ENCODE measurements at places on chromosomes 6 and 20.

DNA sequence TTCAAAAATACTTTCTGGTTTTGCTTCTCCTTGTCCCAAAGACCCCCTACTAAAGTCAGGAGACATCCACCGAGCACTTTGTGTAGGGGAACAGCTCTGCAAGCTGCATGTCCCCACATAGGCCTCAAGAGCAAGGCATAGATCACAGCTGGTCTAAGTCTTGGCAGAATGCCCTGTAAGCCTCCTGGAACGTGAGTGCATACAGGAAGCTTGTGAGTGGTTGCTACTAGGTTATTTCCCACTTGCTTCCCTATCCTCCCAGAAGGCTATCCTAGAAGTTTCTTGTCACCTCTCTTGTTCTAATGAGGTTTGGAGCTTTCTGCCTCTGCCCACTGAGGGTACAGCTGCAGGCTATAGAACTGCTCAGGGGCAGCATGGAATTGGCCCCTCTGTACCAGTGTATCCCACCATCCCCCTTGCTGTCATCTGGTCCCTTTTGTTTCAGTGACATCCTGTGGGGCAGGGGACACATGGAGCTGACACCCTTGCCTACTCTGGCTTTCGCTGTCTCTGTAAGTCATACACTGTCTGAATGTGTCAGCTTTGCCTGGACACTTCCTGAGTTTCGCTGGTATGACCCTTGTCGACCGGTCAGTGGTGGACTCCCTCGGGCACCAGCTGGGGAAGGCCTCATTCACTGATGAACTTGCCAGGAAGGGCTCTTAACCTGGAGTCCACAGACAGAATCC, 35.6 kb upstream of the KCNK16 start:
- no peak for DNase-seq

GRCh38 chr6:13286181-13286580, 42.2 kb downstream of the TBC1D7 start:
- DNase-seq: no peak

DNA sequence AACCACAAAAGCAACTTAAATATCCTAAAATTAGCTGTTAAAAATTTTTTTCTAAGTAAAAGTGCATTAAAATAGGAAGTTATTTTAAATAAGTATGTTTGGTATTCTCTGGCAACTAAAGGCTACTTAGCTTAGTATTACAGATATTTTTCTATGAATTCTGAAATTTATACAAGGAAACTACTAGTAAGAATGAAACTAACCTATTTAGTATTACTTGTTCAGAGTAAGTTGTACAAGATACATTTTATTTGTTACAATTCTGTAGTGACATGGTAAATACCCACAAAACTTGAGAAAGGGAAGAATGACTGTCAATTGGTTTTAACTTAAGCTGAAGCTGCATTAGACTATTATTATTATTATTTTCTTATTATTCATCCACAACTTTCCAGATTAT, 6.5 kb downstream of the PHIP start:
- DNase-seq: no peak

DNA sequence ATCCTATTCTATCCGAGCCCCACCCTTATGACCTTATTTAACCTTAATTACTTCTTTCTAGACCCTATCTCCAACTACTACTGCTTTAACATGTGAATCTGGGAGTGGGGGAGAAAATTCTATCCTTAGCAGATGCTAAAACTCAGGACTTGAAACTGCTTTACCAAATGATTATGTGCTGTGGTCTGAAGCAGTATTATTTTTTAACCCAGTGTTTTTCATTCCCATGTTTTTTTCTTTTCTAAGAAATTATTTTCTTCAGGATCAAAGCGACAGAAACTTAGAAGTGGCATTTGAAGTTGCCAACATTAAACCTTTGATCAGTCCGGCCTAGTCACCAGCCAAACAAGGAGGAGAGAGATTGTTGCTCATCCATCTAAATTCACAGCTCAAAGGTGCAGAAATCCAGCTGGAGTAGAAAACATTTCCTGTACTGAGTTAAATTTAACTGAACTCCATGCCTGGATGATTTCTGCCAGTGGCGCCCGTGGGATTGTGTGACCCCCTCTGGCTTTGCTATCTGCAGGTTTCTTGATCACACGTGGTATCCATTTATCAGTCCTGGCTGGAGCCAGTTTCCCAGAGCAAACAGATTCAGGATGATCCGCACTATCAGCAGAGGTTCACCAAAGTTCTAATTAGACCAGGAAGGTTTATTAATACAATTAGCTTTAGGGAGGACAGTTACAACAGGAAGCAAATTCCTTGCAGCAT, 300.5 kb downstream of the PLCB1 start:
- DNase-seq: no peak

DNA sequence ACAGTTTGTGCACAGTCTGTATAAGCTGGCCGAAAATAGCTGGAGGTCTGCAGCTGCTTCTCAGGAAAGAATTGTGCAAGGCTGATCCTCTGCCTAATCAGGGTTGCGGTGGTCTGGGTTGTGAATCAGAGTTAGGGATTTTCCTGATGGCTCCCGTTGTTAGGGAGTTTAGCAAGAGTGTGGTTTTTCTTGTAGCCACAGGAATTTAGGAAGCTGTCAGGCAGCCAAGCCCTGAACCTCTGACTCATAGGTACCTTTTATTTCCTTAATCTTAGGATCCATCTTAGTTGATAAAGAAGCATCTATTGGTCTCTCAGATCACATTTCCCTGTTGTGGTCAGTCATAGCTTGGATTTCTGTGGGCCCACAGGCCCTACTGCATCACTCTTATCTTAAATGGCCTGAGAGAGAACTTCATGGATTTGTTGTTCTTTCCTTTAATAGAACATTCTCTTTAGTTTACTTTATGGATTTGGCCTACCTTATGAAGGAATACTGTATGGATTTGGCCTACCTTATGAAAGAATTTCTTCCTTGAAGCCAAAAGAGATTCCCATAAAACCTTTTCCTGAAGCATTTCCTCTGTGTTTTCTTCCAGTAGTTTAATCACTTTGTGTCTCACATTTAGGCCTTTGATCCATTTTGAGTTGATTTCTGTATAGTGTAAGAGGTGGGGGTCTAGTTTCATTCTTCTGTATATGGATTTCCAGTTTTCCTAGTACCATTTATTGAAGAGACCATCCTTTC, 10.3 kb downstream of the KIF25 start:
- DNase-seq: no peak

GRCh38 chr20:37796121-37796520, 102.3 kb downstream of the CTNNBL1 start:
- no peak for DNase-seq

DNA sequence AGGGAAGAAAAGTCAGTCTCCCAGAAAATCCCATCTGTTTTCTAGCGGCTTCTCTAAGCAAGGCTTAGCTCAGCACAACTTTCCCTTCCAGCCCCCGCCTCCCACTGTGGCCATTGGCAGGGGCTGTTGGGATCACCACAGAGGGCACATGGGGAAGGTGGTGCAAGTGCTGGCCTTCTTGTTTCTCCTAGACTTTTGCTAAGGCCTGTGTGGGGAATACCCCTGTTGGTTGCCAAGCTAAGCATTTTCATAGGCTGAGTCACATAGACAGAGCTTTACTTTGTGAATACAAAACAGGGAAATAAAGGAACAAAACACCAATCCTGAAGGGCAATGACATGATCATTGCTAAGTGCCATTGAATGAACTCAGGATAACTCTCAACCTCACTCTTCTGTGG, 32.4 kb upstream of the TIAM2 start:
- no peak for DNase-seq

- no peak for DNase-seq
These were observed 114.8 kb downstream of the SMOC2 start for GRCh38 chr6:168555618-168556273.

DNA sequence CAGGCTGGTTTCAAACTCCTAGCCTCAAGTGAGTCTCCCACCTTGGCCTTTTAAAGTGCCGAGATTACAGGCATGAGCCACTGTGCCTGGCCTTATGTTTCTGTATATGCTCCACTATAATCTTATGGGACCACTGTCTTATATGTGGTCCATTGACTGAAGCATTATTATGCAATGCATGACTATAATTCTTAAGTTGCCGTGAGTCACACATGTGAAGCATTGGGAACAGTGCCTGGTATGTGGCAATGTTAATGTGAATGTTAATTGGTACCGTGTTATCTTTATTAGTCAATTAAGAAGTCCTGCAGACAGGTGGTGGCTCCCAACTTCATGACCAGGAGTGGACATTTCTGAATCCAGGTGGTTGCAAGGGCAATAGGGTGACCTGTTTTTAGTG, 14.7 kb upstream of the ASXL1 start:
- DNase-seq: no peak

DNA sequence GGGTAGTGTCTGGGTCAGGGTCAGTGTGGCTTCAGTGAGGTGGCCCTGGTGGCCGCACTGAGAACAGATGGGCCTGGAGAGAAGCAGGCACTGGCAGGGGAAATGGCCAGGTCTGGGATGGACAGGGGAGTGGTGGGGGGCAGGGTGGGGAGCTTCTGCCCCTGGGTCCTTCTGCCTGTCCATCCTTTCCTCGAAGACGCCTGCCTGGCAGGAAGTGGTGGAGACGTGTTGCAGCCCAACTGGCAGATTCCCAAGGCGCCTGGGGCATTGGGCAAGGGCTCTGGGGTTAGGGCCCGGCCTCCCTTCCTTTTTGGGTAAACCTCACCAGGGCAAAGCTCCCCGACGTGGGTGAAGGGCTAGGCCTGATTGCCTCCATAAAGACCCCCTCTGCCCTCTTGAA, 10.4 kb downstream of the SRC start:
- no peak for DNase-seq

DNA sequence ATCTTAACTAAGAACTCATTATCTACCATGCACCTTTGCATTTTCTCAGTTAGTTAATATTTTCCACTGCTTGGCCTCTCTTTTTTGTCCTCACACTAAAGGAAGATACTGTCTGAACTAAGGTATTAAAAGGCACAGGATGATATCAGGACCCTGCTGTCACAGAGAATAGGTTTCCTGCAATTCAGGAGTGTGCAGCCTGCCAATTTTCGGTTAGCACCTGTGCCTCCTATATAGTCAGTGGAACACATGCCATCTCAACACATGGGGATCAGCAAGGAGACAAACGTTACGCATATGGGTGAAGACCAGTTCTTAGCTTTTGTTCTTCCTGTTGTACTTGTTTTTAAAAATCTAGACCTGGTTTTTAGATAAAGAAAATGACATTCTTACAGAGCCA, 71.0 kb downstream of the FUT9 start:
- no peak for DNase-seq

GRCh38 chr6:142846883-142847287, 98.1 kb downstream of the HIVEP2 start:
- no peak for DNase-seq

DNA sequence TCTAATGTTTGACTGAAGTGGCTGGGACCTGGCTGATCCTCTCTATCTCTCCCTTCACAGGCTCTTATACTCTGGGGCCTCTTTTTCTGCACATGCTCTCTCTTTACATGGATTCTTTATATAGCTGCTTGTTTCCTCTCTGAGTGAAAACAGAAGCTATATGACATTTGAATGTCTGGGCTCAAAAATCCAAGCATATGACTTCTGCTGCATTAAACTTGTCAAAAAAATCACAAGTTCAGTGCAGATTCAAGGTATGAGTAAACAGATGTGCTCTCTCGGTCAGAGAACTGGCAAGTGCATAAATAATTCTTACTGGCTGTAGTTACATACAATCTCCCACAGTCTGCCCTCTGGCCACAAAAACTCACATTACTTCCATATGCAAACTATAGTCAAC, 96.6 kb downstream of the LCA5 start:
- no peak for DNase-seq

GRCh38 chr6:133254552-133255228, 13.5 kb downstream of the EYA4 start:
- DNase-seq: no peak

GRCh38 chr6:80489911-80490635, 383.6 kb downstream of the BCKDHB start:
- DNase-seq: no peak

All from stimulated activated CD4-positive, alpha-beta T cell treated with anti-CD3 and anti-CD28 coated beads, TNF-alpha, amount 100 ng/mL, for 1 hour (primary cell).